ENCODE measurements at places on chromosomes 12 and 14.

- no peak for DNase-seq
Measured at GRCh38 chr12:1282670-1283315, 291.8 kb downstream of the ERC1 start.

DNA sequence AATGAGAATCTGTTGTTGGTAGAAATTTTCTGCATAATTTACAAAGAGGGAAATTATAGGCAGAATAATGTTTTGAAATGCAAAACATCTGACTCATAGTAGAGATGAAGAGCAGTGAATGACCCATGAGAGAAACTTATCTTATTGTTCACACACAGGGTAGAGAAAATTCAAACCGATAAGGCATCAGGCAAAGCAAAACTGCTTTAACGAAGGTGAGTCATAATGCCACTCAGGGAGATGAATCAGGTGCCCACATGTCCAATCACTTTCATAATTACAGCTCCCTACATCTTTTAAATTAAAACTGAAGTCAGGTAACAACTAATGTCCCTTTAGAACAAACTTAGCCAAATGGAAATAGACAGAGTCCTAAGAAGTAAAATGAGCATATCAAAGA, 265.6 kb upstream of the GARIN6 start:
- no peak for DNase-seq

DNA sequence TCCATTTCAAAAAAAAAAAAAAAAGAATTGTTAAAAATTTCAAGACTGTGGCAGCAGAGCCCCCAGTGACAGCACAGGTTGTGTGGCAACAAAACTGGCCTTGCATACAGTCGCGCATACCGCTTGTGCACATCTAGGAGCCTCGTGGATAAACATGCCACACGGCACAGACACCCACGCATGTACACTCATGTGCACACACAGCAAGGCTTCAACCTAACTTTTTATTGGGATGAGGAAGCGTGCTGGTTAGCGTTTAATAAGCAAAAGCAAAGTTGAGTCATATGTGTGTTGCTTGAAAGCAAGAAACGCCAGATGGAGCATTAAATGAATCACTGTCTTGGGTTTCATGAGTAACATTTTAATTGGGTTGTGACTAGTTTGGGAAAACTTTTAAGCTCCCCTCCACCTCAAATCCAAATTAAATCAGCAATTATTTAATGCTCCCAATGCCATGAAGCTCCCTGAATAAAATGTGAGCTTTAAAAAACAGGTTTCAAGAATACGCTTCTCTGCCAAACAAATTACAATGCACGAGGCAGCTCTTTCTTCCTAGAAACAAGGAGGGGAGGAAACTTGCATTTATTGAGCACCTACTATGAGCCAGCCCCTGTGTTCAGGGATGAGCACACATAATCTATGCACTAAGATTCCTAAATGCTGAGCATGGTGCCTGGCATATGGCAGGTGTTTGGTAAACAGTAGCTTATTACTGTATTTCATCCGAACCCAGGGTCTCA, 35.7 kb upstream of the EML1 start:
- DNase-seq = no peak

DNA sequence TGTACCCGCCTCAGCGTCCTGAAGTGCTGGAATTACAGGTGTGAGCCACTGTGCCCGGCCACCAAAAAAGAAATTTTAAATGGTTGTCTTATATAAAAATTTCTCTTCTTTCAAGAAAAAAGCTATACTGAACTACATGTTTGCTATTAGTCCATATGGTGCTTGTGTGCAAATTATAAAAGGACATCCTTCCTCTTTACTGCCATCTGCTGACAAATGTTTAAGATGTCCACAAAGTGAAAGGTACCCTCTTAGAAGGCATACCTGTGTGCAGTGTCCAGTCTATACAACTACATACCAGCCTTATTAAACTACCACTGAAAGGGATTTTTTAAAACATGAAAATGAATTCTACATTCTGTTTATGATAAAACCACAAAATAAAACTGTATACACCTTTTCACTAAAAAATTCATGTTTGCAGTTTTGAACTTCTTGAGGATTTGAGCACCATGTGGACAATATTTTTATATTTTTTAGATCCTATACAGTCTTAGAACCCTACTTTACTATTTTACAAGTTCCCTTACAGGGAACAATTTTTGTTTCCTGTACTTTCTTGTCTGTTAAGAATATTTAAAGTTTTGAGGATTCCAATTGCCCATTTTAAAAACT, 32.8 kb upstream of the TOMM20L start:
- no peak for DNase-seq

DNA sequence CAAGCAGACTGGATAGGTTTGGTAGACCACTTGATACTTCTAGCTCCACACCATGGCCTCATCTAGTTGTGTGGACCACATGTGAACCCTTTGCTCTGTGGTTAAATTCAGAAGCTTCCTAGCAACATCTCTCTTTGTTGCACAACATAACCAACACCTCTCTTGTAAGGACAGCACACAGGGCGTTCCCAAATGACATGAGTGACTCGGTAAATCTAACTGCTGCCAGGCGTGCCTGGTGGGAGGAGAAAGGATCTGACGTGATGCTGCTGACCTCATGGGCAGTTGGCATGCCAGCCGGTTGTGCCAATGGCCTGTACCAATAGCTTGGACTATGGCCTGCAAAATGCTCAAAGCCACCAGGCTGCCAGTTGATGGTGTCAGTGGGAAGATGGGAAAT, 93.8 kb downstream of the CPSF2 start:
- DNase-seq = no peak
